ENCODE measurements at places on chromosomes 4 and X. TPM values are rescaled to one million over a fixed set of nuclear protein-coding genes. Genes with fewer than 3 reads are reported as not detected.

DNA sequence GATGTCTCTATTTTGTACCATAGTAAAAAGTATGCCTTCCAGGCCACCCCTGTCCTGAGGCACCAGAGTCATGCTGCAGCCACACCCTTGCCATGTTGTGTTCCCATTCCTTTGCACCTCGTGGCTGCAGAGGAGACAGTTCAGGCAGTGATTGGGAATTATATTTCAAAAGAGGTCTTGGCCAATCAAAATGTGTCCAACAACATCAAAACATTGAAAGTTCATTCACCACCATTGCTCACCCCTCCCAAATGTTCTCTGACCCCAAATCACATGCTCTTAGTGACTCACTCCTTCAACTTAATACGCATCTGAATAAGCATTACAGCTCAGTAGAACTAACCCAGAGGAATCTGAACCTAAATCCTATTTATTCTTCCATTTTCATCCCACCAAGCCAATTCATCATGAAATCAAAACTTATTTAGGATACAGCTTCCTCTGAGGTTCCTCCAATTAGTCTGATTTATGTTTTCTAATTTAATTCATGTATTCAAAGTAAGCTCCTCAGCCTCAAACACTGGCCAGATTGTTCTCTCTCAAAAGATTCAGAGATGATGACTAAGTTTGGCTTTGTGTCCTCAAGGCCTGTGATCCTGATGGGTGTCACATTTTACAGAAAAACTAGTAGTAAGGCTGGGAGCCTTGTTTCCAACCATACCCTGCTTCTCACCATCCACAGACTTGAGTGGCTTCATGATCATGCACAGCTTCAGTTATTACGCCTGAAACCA is 323.2 kb upstream of the INTU start:
- no peak for DNase-seq

NPY1R gene
- 4.6 TPM for total RNA-seq

DNA sequence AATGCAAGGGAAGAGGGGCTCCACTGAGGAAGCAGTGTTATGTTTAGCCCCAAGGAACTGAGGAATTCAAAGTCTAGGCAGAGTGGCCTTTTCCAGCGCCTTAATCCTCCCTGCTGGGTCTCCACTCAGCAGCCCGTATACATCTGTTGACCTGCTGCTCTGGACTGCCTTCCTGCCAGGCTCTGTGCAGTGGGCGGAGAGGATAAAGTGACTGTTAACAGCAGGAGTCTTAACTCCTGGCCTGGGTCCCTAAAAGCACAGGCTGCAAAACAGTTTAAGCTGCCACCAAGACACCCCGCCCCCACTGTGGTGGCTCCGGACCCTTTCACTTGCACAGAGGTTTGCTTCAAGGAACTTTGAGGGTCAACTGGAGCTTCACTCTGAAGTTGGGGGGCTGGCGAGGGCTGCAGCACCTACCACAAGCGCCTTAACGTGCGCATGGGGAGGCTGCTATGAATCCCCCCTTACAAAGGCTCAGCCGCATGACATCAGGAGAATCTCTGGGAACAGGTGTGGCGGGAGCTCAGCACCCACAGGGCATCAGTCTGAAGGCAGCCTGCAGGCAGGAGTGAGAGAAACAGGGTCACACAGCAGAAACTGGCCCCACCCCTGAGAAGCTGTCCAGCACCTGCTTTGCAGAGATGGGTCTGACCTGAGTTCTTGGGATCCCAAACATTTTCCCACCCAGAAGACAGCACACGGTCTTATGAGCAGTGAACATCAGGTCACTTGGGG is 358.2 kb upstream of the GATB start:
- no peak for DNase-seq

NDST3 gene
- not detected for total RNA-seq

GRCh38 chrX:64191281-64192010 is 14.1 kb downstream of the AMER1 start:
- no peak for DNase-seq

DNA sequence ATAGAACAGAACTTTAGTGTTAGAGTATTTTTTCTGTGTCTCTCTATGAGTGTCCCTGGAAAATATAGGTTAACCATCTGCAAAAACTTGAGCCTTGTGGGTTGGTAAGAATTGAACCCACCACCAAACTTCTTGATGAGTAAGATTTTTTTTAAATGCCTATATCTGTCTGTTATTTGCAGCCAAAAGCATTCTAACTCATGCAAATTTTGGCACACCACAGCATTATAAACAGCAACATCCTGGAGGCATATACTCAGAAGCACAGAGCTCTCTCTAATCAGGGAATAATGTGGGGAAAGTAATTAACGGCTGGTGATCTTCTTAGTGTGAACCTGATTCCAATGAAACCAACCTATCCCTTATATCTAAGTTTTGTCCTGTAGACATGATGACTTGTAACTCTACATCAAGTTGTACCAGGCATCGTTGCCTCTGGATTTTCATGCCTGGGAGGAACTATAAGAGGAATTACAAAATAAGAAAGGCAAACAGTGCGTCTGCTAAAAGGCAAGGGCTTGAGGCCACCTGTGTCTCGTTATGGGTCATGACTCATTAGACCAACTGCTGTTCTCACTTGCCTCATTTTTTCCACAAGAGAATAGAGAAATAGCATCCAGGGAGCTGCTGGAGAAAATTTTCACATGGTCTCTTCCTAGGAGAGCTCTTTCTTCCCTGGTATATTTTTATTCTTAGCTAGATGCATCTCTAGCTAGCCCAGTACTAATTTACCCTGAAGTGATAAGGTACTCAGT is 202.4 kb downstream of the CHIC2 start:
- no peak for DNase-seq

TNMD gene
- not detected for total RNA-seq
